ENCODE measurements at places on chromosomes 1 and 21.
A peak's percentile ranks its signal among the peaks of the same experiment; 100 is the strongest.

GRCh38 chr1:204568576-204569315, 52.5 kb downstream of the MDM4 start:
- no peak for DNase-seq

- DNase-seq: no peak
Measured at GRCh38 chr1:185645162-185645640, 89.0 kb upstream of the HMCN1 start.

DNA sequence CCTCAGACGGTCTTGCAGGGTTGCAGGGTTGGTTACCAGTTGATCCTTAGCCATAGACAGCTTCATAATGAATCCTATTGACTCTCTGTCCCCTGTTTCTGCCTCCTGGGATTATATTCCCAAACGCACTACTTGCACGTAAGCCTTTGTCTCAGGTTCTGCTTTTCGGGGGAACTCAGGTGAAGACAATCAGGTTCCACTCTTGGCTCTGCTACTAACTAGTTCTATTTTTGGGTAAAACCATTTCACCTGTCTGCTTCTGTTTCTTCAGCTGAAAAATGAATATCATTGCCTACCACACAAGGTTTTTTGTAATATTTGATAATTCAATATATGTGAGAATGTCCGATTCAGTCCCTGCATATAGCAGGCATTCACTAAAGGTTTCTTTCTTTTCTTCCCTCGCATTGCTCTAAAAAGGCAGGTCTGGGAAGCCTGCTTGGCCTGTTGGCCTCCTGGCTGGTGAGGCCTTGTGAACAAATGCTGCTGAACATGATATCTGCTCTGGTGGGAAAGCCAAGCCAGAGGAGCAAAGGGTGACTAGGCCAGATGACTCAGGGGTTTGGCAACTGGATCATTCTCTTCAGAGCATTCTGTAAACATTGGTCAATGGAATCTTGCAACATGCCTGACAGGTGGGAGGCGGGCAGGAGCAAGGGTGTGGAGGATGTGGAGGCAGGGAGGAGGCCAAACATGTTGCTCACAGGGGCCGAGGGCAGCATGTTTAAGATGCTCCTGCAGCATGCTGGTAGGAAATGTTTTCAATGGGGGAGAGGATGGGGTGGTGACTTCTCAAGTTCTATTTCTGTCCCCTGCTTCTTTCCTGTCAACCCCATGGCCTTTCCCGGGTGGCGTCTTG, 23.8 kb downstream of the IER5 start:
- DNase-seq: peak; percentile 43

GRCh38 chr1:77316006-77316405, 34.2 kb downstream of the AK5 start:
- DNase-seq: no peak

DNA sequence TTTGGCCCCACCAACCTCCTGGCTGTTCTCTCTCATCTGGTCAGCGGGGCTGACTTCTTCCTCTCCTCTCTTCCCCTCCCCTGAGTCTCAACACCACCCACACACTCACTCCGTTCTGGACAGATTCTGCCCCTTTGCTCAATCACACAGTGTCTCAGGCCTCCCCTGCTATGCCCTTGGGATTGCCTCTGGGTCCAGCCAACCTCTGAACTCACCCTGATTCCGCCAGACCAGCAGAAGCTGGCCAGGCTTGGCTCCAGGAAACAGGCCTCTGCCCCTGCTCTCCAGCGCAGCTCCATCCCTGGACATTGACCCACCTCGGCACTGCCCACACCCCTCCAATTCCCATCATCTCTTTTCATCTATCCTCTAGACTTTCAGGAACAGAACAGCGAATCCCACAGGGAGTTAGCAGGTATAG, 22.1 kb downstream of the AHDC1 start:
- no peak for DNase-seq

DNA sequence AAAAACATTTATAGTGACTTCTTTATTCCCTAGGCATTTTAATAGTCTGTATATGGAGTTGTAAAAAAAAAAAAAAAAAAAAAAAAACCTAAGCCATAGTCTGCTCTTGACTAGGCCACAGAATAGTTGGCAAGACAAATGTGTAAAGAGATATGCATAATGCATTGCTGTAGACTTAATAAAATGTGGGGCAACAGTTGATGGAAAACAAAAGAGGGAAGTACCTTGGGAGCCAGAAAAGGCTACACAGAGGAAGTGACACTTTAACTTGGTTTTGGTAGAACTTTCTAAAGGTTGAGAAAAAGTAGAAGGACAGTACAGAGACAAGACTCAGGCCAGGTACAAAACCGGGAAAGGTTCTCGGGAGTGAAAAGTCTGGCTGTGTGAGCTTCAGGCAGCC, 802.9 kb upstream of the ADAMTS5 start:
- no peak for DNase-seq

DNA sequence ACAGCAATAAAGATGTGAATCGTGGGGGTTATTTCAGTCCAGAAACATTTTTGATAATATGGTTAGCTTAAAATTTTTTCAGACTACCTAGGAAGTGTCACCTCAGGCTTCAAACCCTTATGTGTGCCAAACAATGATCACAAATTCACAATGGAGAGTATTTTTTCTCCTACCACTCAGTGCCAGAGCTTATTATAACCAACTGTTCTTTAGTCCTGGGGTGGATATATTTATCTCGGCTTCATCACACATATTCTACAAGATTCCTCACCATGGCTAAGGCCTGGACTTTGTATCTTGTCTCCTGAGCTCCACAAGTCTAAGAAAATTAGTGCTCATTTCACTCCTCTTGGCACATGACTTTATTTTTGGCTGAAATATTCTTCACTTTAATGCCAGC, 629.1 kb downstream of the RWDD3 start:
- DNase-seq: no peak

GRCh38 chr1:180945151-180945550, 32.5 kb downstream of the KIAA1614 start:
- no peak for DNase-seq

DNA sequence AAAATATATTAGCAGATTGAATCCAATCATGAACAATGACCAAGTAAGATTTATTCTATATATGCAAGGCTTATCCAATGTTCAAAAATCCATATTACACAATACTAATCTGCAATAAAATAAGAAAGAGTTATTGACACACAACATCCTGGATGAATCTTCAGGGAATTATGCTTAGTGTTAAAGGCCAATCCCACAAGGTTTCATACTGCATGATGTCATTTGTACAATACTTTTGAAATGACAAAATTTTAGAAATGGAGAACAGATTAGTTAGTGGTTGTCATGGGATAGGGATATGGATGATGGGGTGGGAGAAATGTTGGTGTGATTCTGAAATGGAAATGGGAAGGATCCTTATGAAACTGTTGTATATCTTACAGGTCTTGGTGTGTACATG, 425.7 kb downstream of the SIPA1L2 start:
- no peak for DNase-seq

GRCh38 chr1:29482064-29482463, 245.7 kb downstream of the PTPRU start:
- no peak for DNase-seq

DNA sequence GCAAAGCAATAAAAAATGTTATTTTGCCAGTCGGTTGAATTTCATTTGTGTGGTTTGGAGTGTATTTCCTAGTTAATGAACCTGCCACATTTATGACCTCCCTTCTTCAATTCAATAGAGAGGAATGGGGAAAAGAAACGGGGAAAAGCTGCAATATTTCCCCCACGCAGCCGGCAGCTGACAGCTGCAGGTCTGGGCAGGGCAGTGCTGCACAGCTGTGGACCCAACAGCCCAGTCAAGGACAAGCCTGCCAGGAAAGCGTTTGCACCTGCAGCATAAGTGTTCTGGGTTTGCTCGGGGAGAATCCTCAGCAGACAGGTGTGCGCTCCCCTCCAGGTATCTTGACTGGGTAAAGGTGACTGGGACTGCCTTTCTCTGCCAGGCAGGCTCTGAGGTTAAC, 53.4 kb downstream of the FBXO2 start:
- no peak for DNase-seq

Data from CD4-positive, alpha-beta T cell treated with Interferon gamma for 1 hour (primary cell).